ENCODE measurements at places on chromosomes 6 and 20. TPM values are rescaled to one million over a fixed set of nuclear protein-coding genes. Genes with fewer than 3 reads are reported as not detected.

DNA sequence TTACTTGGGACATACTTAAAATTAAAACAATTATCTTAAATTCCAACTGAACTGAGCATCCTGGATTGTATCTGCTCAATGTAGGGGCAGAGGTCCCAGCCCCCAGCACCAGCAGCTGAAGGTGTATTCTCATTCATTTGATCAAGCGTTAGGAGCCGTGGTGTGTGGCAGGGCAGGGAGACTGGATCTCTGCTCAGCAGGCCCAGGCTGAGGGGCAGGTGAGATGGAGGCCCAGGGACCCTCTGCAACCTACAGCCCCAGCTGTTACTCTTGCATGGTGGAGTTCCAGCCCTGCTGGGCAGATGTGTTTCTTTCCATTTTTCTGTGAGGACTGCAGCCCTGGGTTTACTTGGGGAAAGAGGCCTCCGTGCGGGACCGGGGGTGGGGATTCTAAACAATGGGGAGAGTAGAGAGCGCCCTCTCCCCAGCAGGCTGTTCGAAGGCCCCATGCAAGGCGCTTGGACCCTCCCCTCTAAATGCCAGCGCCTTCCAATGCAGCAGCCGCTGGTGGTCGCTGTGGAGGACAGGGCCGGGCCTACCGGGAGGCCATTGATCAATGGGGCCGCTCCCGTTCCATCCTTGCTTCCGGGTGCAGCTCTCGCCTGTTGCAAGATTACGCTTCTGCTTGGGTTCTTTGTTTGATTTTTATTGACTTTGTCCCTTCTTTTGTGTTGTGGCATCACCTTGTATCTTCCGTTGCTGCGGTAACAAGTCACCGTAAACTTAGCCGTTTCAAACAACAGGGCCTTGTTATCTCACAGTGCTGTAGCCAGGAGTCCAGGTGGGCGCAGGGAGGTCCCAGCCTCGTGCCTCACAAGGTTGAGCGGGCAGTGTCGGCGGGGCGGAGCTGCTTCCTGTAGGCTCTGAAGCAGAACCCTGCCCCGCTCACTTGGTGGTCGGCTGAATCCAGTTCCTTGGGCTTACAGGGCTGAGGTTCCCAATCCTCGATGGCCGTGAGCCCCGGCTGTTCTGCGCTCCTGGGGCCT is 134.8 kb upstream of the PHACTR3 start:
- DNase-seq, result no peak

- DNase-seq, result no peak
Observed at GRCh38 chr20:39298571-39299506, 336.7 kb downstream of the DHX35 start.

DNA sequence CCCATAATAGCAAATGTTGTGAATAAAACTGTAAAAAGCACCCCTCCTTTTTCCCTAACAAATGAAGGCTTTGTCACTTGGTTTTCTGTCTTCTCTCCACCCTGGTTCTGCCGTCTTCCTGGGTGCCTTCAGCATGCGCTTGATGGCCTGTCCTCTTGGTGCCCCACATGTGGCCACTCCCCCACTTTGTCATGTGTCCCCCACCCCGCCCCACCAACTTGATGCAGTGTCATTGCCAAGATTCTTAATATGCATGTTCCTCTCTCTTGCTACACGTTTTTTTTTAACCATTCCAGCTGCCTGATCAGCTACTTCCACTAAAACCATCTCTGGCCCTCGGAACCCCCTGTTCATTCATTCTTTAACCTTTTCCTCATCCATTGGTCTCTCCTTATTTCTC is 340.3 kb downstream of the QKI start:
- no peak for DNase-seq

GRCh38 chr6:130932438-130932837 is 105.2 kb downstream of the SMLR1 start:
- no peak for DNase-seq

GRCh38 chr6:157981132-157981394 is 600 bp upstream of the SYNJ2 start:
- DNase-seq, result no peak

- no peak for DNase-seq
Observed at GRCh38 chr20:19251958-19252357, 39.5 kb downstream of the SLC24A3 start.

- peak; percentile 31 for DNase-seq
Observed at GRCh38 chr6:127606131-127606562, 29.2 kb downstream of the C6orf58 start.

GRCh38 chr20:35303382-35303734 is 11.1 kb upstream of the FAM83C start:
- DNase-seq, result no peak

- DNase-seq, result no peak
Observed at GRCh38 chr20:35273449-35274171, 4.3 kb downstream of the MMP24OS start.

DNA sequence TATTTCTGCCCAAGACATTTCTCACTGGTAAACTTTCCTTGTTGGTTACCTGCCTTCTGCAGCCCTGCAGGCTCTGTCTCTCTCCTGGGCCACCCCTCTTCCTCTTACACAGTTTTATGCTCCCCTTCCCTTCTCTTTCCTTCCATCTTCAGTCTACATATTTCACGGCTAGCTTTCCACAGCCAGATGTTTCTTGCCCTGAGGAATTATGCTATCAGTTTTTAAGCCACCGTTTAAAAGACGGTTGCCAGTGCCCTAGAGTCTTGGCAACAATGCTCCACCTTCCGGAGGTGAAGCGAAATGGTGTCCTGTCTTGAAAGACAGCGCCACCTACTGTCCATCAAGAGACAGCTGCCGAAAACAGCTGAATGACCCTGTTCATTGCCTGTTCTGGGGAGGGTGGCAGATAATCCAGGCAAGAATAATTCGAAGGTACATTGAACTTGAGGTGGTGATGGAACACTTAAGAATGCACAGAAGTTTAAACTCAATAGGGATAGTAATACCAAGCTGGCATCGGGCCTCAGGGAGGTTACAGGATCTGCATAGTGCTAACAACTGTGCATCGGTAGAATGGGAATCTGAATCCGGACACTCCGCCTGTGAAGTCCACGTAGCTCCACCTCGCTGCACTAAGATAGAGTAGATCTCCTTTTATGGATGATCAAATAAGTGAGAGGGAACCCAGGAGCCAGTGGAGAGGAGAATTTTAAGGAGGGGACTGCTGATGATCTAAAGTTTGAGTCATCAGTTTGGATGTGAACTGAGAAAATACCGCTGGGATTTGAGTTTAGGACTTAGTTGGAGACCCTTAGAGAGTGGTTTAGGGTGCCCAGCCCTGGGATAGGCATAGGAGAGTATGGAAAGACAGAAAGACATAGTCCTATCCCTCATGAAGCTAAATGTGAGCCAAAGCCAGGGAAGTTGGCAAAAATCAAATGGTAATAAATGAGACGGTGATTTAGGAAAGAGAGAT is 4.8 kb upstream of the TRIM40 start:
- peak; percentile 58 for DNase-seq

GRCh38 chr6:109224994-109225393 is 129.7 kb downstream of the CEP57L1 start:
- DNase-seq, result no peak

DNA sequence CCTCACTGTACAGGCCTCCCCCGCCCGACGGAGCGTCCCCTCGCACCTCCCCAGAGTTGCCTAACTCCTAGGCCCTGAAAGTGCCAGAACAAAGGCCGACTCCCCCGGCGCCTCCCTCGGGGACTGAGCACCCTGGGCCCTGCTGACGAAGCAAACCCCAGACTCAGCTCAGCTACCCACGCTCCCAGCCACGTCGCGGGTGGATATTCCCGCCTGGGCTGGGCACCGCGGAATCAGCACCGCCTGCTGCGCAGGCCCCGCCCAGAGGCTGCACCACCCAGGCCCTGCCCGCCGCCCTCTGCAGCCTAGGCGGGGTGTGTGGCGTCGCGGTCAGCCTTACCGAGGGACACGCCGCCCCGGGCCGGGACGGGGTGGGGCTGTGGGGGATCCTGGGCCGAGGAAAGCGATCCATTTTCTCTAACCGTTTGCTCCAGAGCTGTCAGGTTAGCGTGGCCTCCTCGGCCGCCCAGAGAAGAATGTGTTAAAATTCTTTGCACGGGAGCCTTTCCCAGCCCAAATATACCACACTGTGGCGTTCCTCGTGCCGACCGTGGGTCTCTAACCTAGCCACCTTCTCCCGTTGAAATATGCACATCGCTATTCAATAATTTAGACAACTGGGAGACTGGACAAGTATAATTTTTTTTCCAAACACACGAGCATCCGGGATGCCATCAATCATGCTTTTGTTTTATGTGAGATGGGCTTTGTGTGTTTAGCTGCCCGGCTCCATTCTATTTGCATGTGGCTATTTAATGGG is 31.4 kb downstream of the TFAP2A start:
- DNase-seq, result no peak

DNA sequence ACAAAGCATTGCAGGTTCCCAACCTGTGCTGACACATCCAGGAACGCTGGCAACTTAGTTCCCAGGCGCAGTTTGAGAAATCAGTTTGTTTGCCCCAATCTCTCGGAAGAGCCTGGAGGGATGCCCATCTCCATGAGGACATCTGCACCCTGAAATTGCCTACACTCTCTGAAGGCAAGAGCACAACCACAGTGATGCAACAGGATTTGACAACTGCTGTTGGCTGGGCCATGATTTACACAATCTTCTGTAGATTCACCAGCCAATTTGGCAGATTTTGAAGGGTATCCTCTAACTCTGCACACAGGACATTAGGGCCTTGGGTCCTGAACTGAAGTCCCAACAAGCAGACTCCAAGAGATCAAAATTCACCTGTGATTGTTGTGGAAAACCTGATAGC is 3.4 kb downstream of the APMAP start:
- no peak for DNase-seq

DNA sequence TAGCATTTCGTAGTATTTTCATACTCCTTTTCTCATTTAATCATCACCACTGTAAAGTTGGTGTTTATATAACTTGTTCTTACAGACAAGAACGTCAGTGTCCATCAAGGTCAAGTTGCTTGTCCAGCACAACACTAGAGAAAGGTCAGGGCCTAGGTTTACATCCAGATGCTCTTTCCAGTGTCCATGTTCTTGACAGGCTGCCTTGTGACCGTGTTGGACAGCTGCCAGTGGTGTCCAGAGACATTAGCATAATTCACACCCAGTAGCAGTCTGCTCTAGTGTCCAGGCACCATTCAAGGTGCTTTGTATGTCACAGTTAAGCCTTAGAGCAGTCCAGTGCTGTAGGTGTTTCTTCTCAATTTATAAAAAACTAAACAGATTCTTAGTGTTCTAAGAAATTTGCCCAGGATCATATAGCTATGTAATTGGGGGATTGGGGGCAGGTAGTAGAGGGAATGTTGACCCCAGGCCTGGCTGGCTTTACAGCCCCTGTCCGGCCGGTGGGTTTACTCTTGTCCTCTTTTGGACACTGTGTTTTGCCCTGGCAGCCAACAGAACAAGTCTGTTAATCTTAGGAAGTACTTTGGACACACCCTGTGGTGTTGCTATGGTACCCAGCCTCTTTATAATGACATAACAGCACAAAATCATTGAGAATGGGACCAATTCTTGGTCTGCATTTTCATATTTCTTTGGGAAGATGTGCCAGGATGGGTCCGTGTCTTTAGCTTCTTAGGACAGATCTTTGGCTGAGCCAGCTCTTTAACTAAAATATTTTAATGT is 8.0 kb downstream of the STK35 start:
- peak; percentile 31 for DNase-seq

DNA sequence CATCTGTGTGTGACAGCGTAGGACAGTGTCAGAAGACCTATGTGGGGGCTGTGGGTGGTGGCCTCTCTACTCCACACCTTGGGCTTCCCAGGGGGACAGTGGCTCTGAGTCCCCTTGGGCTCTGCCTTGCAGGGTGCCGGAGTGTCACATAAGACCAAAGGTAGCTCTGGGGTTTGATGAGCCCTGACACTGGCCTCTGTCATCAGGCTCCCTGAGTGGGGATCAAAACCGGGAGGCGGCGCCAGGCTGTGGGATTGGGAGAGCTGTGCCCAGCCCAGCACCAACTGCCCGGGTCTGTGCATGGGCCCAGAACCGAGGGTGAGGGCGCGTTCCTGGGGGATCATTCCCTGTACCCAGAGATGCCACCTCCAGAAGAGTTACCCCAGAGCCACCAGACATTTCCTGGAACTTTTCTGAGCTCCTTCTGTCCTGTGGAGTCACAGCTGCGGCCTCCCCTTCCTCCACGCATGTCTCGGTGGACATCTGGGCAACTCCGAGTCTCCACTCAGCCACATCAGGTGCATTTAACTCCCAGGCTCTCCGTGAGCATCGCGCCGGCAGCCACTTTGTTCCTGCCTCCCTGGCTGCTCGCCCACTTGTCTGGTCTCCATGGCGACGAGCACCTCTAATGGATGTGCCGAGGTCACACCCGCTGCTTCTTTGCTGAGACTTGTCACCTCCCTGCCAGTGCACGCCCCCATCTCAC is 94.7 kb downstream of the TMEM242 start:
- DNase-seq, result no peak

DNA sequence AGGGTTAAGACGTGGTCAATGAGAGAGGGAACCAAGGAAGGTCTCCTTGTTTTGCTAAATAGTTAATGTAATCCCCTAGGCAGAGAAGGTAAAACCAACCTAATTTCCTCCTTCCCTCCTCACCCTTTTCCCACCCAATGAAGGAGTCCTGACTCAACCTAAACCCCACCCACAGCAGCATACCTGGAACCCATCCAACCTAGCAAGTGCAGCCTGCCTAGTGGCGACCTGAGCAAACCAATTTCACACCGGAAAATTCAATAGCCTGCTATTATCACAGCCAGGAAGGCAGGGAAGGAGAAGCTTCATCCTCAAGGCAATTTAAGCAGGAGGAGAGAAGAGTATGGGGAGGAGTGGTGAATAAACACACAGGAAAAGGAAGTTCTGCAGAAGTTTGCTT is 46.9 kb downstream of the OSTM1 start:
- no peak for DNase-seq

GRCh38 chr6:49733680-49734079 is 10.5 kb downstream of the CRISP3 start:
- DNase-seq, result no peak

DNA sequence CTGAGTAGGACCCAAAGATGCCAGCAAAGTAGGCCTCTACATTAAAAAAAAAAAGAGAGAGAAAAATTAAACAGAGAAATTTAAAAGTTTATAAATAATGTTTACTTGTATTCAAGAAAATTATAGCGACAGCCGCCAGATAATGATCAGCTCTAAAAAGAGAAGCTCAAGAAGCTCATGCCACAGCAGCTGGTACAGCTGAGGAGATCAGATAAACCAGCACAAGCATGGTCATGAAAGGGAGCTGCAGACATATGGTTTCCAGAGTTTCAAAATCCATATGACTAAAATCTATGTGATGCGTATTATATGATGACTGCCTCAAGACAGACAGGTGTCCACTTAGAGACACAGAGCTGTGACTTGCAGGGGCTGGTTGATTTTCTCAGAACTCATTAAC is 13.6 kb upstream of the HLA-C start:
- no peak for DNase-seq

The TJAP1 gene
- 31.4 TPM for total RNA-seq

The RAB44 gene
- 0.06 TPM for total RNA-seq

The SEL1L2 gene
- total RNA-seq, result 0.64 TPM

The PAK1IP1 gene
- 17.2 TPM for total RNA-seq

The MEI4 gene
- total RNA-seq, result not detected

The TRIM31 gene
- not detected for total RNA-seq

The LAMA4 gene
- 15.8 TPM for total RNA-seq

The RBBP9 gene
- total RNA-seq, result 4.7 TPM

The GGTLC1 gene
- total RNA-seq, result not detected

The EEF1A2 gene
- 2,126 TPM for total RNA-seq

The TCP11 gene
- total RNA-seq, result not detected

Data from psoas muscle (tissue), 8 donors.